ENCODE measurements at places on chromosomes 16 and 17. TPM values are rescaled to one million over a fixed set of nuclear protein-coding genes. Genes with fewer than 3 reads are reported as not detected.

Gene PGS1
- total RNA-seq, result 45.1 TPM

Gene EEF2KMT
- 15.3 TPM for total RNA-seq

Gene MRPL12
- total RNA-seq, result 13.7 TPM

Gene RNF227
- total RNA-seq, result 0.65 TPM

Gene CRHR1
- not detected for total RNA-seq

Gene GJD3
- not detected for total RNA-seq

Gene MYH11
- total RNA-seq, result 0.15 TPM

Gene CHRNB1
- total RNA-seq, result 4.5 TPM

Gene PRSS36
- total RNA-seq, result 1.5 TPM

Gene KCNJ2
- total RNA-seq, result 21.4 TPM

Gene ZFHX3
- total RNA-seq, result 3.0 TPM

Gene PTGES3L
- total RNA-seq, result 0.65 TPM

Gene CDC6
- 45.3 TPM for total RNA-seq

Gene RETREG3
- 62.4 TPM for total RNA-seq

Gene TAC4
- total RNA-seq, result not detected

Gene RND2
- total RNA-seq, result under 0.01 TPM

Gene RSKR
- total RNA-seq, result 2.6 TPM

Gene CPNE7
- total RNA-seq, result 3.2 TPM

Gene GPATCH8
- 12.7 TPM for total RNA-seq

Gene CASKIN1
- total RNA-seq, result 0.32 TPM

Measured in epithelial cell of umbilical artery (primary cell).